ENCODE measurements at places on chromosomes 1 and 21.

DNA sequence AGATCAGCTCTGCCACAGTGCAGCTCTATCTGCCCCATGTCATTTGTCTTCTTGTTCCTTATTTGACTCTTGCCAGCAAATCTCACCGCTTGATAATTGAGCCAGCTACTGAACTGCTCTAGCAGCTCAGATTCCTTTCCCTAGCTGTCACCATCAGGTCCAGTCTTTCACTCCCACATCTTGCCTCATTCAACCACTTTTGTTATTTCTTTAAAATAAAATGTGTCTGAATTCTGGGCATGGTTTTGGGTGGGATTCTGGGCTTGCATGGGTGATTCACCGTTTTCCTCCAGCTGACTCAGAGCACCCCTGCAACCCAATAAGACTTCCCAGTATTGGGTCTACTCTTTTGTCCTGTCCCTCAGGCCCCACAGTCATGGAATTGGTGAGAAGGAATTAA is 215.7 kb downstream of the DSCAM start:
- DNase-seq, result no peak

GRCh38 chr1:63975481-63975880 is 201.7 kb downstream of the ROR1 start:
- no peak for DNase-seq

DNA sequence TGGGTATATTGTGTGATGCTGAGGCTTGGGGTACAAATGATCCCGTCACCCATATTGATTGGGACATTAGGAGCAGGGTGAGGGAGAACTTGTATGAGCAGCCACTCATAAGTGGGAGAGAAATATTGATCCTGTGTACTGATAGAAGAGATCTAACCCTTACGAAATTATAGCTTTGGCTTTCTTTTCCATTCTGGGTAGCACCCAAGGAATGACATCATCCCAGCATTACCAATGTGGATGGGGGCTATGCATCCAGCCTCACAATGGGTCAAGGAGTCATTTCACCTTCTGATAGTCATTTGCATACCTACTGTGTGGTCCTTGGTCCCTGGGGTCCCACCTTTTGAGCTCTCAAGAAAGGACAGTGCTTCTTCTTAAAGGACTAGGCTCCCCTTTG is 1.9 kb upstream of the NAV1 start:
- DNase-seq, result no peak

- DNase-seq, result no peak
These were observed 1237.5 kb downstream of the AMY1C start for GRCh38 chr1:104987210-104987609.

DNA sequence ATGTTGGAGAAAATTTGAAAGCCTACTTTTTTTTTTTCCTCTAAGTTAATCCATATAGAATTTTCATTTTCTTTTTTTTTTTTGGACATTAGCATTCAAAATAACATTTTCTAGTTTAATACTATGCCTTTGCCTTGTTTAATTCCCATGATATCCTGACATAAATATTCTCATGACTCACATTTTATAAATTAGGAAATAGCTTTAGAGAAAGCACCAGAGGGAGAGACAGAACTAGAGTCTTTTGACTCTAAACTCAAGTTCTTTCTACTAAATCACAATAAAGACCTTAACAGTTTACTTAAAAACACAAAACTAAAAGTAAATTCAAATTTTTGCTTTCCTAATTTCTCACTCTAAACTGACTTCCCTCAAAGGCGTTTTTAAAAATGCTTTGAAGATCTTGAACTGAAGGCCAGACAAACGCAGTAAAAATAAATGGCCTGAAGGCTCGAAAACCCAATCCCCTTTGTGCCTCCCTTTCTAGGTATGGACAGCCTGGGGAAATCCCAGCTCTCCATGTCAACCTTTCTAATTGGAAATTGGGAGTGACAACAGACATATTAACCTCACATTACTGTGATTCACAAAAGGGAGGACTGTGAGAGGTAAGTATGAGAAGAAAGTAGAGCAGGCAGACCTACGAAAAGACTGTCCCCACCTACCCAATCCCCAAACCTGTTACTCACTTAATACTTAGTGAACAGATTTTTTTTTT is 104.6 kb downstream of the ENAH start:
- DNase-seq, result no peak

DNA sequence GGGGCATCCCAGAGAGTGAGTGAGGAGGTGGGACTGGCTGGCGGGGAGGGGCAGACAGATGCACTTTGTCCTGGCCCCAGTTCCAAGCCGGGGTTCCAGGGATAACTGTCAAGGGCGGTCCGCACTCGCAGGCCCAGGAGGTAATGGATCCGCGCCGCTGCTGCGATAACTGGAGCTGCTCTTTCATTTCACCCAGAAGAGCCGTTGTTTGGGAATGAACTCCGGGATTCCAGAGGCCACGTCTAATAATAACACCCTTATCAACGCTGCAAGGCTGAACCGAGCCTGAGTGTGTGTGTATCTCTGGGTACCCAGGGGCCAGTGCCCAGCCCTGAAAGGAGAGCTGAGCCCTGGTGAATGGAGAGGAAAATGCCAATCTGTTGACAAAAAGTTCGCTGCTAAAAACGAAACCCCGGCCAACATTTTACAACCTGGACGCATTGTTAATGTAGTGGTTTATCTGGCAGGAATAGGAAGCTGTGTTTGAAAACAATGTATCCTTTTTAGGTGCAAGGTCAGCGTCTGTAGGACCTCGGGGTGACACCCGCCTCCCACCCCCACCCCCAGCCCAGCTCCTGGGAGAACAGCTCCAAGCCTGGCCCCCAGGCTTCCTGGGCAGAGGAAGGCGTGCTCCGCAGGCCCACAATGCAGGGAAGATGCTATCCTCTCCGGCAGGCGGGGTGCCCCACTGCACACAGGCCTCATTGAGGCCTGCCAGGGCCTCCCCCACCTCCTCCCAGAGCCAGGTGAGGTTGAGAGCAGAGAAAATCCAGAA is 119.7 kb downstream of the PROX1 start:
- no peak for DNase-seq

- no peak for DNase-seq
These were observed 39.2 kb upstream of the LRRC8D start for GRCh38 chr1:89781494-89782126.

- no peak for DNase-seq
These were observed 7.9 kb downstream of the CD53 start for GRCh38 chr1:110880708-110881374.

DNA sequence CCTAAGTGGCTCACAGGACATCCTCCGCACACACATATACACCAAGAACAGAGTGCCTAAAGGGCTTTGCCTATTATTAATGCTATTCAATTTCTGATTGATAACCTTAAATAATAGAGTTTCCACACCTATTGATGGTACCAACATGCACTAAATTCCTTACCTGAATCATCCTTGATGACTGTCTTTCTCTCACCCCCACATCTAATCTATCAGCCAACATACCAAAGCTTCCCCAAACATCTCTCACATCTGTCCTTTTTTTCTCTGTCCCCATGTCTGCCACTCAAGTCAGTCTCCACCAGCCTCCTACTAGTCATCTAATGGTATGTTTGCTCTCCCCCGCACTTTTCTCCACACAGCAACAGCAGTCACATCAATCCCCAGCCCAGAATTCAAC is 174.4 kb downstream of the DSCAM start:
- no peak for DNase-seq

DNA sequence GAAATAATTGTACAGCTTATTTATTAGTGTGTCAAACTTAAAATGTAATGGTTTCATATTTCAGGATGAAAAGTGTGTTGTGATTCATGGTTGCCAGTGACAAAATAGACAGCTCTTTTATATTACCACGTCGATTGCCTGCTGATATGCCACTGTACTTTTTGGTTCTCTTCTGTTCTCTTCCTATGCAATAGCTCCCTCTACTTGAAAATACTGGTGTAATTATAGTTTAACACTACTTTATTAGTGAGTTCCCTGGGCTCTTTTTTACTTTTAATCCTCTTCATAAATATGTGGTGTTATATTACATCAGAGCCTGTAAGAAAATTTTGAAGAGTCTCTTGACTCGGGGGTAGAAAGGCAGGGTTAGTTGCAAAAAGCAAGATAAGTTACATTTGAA is 111.3 kb downstream of the PATJ start:
- DNase-seq, result peak; percentile 38

All from pons (tissue), 1 donor.